ENCODE measurements at places on chromosomes 6 and 20. TPM values are rescaled to one million over a fixed set of nuclear protein-coding genes. Genes with fewer than 3 reads are reported as not detected.

GRCh38 chr20:32474717-32474966, 110.5 kb downstream of the NOL4L start:
- no peak for DNase-seq

DNA sequence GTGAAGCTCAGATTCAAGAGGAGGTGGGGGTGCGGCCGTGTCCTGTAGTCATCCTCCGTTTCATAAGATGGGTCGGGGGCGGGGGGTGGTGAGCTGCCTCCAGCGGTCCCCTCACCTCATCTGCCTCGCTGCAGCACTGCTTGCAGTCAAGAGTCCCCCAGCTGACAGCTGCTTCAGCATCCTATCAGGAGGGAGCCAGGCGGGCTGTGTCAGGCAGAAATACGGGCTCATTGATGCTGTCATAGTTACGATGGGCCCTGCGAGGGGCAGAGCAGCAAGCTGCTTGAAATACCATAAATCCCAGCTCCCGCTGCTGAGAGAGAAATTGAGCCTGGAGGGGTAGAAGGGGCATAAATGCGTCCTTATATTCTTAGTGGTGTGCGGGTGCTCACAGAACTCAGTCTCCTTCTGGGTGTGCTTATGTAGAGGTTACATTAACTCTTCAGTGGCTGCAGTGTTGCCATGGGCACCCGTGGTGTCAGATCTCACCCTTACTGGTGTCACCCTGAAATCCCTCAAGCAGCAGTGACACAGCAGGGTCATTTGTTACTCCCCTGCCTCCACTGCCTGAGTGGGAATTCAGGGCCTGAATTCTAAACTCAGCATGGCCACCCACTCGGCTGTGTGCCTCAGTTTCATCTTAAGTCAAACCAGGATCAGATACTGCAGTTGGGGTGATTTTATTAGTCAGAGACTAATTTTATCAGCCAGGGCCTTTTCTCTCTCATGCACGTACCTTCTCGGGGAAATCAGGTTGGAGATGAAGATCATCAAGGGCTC, 21.8 kb downstream of the CCDC167 start:
- no peak for DNase-seq

GRCh38 chr20:46010491-46011391, 2.0 kb downstream of the MMP9 start:
- DNase-seq, result no peak

DNA sequence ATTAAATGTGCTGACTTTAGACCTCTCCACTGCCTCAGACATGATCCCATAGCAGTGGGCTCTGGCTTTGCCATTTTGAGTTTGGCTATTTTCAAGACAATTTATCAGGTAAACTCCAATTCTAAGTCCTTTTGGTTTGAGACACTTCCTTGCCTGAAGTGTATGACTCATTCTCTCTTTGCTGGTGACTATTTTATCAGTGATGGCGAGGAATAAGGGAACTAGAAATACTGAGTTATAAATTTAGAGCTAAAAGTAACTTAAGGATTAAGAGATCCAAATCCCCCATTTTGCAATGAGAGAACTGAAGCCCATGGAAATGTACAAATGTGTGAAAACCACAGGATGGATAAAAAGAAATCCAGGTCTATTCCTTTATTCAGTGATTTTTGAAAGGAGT, 30.9 kb upstream of the CD83 start:
- DNase-seq, result no peak

GRCh38 chr6:148395583-148396101, 53.0 kb downstream of the SASH1 start:
- DNase-seq, result no peak

DNA sequence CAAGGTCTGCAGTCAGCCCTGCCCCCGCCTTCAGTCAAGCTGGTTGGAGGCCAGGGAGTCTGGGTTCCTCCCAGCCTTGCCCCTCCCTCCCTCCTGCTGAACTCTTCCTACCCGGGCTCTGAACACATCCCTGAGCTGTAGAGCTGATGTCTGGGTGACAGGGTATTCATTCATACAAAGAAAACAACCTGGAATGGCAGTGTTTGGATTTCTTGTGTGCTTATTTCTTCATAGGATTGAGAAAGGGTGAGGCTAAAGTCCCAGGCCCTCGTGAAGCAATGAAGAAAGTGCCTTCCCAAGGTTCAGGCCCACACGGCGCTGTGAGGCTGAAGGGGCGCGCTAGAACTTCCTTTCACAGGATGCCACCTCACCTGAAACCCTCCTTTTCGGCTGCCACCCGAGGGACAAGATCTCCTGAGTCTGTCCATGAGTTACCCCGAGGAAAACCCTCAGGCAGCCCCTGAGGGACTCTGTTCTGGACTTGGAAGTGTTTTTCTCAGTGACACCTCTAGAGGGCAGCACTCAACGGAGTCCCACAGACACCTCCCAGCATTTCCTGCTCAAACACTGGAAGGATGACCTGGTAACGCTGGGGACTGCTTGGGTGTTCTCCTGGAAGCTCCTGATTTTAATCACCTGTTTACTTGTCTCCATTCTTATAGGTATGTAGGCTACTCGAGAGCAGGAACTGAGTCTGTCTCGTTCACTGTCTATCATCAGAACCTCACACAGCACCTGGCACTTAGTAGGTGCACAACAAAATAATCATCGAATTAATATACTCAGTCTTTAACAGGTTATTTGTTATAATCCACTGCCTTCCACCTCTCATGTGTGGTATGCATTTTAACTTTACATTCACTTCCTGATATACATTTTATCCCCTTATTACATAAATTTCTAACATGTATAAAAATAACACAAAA, 11.8 kb upstream of the GSTA1 start:
- peak; percentile 70 for DNase-seq

GRCh38 chr6:160036790-160037206, 67.9 kb downstream of the IGF2R start:
- DNase-seq, result peak; percentile 44

DNA sequence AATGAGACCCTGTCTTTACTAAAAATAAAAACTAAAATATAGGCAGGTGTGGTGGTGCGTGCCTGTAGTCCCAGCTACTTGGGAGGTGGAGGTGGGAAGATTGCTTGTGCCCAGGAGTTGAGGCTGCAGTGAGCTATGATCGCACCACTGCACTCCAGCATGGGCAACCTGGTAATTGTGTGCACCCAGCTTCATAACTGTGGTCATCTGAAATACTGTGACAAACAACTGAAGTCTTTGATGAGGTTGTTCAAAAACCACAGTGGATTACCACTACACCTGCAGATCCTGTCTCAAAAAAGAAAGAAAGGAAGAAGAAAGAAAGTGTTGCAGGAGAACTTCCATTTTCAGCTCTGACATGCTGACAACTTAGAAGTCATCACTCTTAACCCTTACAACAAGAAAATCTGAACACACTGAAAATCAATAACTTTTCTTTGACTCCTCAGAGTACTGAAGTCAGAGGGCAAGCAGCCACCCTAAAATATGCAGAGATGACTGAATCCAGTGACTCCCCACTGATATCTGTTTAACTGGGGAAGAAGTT, 13.8 kb upstream of the ZBP1 start:
- no peak for DNase-seq

- peak; percentile 62 for DNase-seq
Measured at GRCh38 chr6:31042806-31043205, 32.5 kb downstream of the MUC22 start.

DNA sequence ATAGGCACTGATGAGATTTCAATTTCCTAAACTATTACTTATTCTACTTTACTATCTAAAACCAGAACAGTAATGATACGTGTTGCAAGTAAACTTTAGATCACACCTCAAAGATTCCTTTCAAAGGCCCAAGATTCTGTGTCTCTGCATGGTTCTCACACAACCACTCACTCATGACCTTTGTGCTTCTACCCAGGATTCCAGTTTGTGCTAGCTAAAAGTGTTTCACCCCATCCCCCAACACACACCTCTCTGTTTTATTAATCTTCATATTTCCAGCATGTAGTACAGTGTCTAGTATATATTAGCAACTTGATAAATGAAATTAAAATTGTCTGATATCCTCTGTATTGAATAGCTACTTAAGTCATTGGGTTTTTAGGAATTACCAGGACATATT, 8.8 kb upstream of the SH3BGRL2 start:
- DNase-seq, result no peak

DNA sequence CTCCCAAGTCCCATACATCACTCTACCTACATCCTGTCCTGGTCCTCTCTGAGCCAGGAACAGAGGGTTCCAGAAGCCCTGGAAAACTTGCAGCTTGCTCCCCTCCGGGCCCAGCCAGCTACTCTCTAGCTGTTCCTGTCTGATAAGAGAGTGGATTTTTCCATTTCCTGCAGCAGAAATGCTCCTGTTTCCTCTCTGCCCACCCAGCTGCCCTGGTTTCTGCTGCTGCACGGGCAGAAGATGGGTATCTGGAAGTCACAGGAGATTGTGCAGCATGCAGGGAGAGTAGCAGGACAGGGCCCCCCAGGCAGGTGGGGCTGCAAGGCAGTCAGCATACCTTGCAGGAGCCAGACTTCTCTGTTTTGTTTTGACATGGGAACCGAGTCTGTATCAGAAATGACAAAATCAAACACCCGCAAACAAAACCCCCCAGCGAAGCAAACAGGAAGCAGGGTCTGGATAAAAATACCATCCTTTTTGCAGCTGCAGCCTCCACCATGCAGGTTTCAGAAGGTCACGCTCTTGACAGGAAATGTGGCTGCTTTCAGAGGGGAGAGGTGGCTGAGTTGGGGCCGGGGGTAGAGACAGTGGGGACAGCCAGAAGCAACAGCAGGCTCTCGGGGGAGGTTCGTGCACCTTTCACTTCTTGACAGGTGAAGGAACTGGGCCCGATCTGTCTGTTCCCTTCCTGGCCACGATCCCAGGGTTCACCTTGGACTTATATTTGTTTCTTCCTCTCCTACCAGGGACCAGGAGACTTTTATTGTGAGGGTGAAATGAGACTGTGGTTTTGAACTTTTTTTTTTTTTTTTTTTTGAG, 50.8 kb upstream of the FAM83D start:
- DNase-seq, result no peak

DNA sequence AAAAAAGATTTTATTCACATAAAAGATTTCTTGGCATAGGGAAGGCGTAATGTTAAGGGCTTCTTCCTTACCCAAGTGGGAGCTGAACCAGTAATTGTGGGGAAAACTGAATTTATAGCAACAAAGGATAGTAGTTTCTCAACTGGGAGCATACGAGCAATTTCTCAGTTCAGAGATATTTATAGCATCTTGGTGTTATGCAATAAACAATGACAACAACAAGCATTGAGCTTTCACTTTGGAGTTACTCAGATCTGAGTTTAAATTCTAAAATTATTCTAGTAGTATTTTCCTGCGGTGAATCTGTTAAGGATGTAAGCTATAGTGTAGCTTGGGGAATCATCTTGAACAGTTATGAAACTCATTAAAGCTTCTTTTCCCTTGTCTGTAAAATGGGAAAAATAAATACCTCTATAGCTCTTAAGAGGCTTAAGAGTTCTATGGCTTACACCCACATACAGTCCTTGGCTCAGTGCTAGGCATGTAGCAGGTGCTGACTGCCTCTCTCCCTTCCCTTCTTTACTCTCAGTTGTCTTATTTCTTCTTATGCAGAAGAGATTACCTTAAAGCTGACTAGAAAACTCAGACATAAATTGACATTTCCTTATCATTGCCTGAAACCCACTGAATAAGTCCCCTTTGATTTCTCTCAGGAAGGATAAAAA, 58.8 kb downstream of the SAMD5 start:
- DNase-seq, result no peak

GRCh38 chr20:41245086-41245707, 72.3 kb downstream of the ZHX3 start:
- DNase-seq, result no peak

DNA sequence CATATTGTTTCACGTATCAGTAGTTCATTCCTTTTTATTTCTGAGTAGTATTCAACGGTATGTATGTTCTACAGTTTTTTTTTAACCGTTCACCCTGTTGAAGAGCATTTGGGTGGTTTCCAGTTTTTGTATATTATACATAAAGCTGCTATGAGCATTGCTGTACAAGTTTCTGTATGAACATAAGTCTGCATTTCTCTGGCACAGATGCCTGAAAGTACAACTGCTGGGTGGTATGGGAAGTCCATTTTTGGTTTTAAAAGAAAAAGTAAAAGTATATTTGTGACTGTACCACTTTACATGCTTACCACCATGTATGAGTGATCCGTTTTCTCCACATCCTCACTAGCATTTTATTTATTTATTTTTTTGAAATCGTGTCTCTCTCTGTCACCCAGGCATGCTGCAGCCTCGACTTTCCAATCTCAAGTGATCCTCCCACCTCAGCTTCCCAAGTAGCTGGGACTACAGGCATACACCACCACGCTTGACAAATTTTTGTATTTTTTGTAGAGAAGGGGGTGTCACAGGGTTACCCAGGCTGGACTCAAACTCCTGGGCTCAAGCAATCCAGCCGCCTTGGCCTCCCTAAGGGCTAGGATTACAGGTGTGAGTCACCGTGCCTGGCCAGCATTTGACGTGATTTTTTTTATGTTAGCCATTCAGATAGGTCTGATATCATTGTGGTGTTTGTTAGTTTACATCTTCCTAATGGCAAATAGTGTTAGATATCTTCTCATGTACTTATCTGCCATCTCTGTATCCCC, 11.0 kb upstream of the SIM1 start:
- DNase-seq, result no peak

DNA sequence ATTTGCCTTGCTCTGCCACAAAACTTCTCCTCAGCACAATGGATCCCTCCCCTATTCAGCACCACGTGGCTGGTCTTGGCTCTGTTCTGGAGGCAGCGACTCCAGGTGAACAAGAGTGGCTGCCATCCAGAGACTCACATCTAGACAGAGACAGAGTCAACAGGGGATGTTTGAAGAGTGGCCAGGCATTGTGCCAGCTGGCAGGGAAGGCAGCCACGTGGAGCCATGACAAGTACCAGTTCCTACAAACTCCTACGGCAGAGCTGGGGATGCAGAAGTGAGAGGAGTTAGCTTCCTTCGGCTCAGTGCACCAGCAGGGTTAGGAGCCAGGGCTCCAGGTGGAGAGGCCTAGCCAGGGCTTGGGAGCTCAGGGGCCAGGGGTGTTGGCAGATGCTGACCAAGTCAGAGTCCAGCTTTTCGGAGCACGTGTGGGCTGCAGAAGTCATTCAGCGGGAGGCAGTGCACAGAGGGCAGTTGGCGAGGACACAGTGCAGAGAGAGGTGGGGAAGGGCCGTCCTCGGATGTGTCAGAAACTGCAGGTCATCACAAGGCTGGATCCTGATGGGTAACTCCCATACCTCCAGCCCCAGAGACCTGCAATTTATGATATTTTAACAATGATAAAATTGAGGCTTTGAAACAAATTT, 171.7 kb upstream of the PDE10A start:
- DNase-seq, result peak; percentile 93

DNA sequence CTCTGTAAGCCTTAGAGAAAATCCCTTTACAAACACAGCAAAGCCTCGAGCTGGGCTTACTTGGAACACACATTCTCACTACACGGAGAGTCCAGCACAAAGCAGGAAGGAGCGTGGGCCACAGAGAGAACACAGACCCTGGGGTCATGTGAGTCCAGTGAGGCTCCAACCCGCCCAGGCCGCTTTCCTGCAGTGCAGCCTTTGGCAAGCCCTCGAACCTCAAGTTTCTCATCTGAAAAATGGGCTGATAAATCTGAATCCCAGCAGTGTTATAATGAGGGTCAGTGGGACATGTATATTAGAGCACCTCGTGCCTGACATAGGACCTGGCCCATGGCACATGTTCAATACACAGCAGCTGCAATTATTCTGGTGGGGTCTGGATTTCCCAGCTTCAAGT, 305.5 kb upstream of the SULF2 start:
- DNase-seq, result no peak

Gene BTN1A1
- total RNA-seq, result 0.31 TPM

Gene SLC35B3
- 11.6 TPM for total RNA-seq

Gene EHMT2
- 102 TPM for total RNA-seq

Gene TAGAP
- total RNA-seq, result 1.1 TPM

Gene NRN1
- 1.3 TPM for total RNA-seq

Gene RPL7L1
- total RNA-seq, result 62.6 TPM

Gene BPIFA1
- not detected for total RNA-seq

Gene CST2
- total RNA-seq, result not detected

Gene FLRT3
- total RNA-seq, result 12.3 TPM

Gene DEFB124
- not detected for total RNA-seq

Gene PKIB
- 1.4 TPM for total RNA-seq

Measured in testis (tissue), 5 donors.